ENCODE measurements at places on chromosomes 5 and 9. TPM values are rescaled to one million over a fixed set of nuclear protein-coding genes. Genes with fewer than 3 reads are reported as not detected.

GCNT4 gene
- 2.7 TPM for total RNA-seq

CARD6 gene
- total RNA-seq = 1.3 TPM

ATOSB gene
- 16.8 TPM for total RNA-seq

PRRT1B gene
- total RNA-seq = 4.5 TPM

ZNF462 gene
- 28.9 TPM for total RNA-seq

FSTL4 gene
- total RNA-seq = 0.32 TPM

N4BP3 gene
- total RNA-seq = 2.2 TPM

LECT2 gene
- total RNA-seq = not detected

IFT74 gene
- total RNA-seq = 14.8 TPM

FCN1 gene
- 4.6 TPM for total RNA-seq

NR5A1 gene
- not detected for total RNA-seq

PCDHGB1 gene
- total RNA-seq = 1.7 TPM

All from colonic mucosa (tissue), 4 donors.